CD4-positive, alpha-beta T cell treated with Interleukin-4 for 1 hour (primary cell): ENCODE measurements at places on chromosomes 12 and 14.

DNA sequence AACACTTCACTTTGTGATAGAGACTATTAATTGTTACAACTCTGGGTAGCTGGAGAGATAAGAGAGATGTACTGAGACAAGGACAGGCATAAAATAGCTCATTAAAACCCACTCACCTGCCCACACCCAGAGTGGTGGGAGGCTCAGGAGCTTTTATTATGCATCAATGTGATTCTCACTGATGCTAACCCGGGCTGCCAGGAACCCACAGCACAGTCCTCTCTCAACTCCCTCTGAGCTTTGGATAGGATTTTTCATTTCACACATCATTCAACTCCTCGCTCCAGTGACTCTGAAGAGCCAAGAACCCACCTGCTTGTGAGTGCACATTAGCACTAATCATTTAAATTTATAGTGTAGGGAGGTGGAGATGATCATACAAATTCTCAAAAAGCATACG lies 827.9 kb downstream of the FLRT2 start:
- DNase-seq = no peak

DNA sequence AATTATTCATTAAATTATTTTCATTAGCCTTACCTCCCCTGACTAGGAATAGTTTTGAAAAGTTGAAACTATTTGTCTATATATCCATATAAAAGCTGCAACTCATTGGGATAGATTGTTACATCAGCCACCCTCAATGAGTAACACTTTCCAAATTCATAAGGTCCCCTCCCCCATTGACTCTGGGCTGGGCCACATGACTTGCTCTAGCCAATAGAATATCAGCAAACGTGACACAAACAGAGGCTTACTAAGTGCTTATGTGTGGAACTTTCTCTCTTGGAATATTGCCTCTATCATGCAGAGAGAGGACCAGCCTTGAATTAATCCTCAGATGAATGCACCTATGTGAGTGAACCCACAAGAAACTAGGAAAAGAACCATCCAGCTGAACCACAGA lies 213.7 kb downstream of the CCDC59 start:
- DNase-seq = no peak

GRCh38 chr12:116393859-116394650 lies 116.6 kb upstream of the MED13L start:
- DNase-seq = no peak

DNA sequence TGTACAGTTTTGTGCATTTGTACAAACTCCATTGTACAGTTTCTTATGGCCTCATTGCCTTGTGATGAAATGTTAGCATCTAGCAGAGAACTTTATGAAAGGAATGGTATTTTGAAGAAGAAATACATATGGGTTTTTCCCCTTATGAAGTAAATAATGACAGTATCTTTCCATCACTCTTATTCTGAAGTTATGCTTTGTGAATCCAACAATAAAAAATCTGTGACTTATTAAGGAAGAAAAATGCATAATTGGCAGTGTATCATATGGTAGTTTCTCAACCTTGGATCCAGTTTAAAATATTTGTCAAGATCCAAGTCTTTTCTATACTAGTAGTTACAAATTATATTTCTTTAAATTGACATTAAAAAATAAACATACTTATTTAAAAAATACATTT lies 859.1 kb upstream of the FLRT2 start:
- DNase-seq = no peak

- no peak for DNase-seq
Observed at GRCh38 chr12:10741845-10742244, 18.7 kb upstream of the YBX3 start.

DNA sequence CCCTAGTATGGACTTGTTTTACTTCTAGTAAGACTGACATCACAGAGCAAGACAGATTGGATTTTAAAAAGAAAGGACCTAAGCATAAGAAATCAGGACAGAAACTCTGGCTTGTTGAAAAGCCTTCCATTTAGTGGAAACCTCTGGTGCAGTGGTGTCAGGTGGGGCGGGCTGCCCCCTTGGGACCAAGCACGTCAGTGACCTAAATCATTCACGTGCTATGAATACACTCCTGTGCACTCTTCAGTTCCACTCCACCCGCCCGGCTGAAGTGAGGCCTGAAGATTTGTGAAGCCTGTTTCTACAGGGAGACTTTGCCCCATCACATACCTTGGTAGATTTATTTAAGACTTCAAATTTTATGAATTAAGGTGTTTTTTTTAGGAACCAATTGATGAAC lies 58.2 kb upstream of the STRN3 start:
- no peak for DNase-seq

- peak; percentile 33 for DNase-seq
Observed at GRCh38 chr12:106118-106591, 39.6 kb downstream of the IQSEC3 start.

GRCh38 chr12:47742253-47742825 lies 16.3 kb downstream of the RAPGEF3 start:
- DNase-seq = peak; percentile 67

GRCh38 chr12:113469949-113470743 lies 1.5 kb downstream of the LHX5 start:
- DNase-seq = no peak

DNA sequence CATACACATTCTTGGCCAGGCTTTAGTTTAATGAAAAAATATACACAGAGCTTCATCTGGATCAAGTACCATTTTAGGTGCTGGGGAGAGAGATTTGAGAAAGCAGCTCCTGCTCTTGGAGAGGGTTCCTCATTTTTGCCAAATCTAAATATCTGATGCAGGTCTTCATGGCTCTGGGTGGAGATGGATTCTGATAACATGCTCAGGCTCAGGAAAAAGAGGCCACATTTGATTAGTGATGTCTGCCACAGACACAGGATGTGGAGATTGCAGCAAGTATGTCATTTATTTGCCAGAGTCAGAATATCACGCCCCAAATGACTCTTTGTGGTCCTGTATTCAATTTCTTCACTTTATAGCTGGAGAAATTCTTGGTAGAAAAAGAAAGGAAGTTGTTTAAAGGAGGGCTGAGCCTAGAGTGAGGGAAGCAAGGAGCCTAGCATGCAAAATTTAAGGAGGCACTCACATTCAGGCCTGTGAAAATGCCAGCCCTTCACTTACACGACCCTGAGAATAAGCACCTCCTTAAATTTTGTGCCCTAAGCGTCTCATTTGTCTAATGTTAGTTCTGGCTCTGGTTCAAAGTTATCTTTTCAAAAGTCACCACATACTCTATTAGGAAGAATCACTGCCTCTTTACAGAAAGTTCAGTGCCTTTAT lies 492.9 kb upstream of the TBX3 start:
- DNase-seq = no peak

- no peak for DNase-seq
Observed at GRCh38 chr14:65502676-65503124, 90.2 kb downstream of the FUT8 start.

DNA sequence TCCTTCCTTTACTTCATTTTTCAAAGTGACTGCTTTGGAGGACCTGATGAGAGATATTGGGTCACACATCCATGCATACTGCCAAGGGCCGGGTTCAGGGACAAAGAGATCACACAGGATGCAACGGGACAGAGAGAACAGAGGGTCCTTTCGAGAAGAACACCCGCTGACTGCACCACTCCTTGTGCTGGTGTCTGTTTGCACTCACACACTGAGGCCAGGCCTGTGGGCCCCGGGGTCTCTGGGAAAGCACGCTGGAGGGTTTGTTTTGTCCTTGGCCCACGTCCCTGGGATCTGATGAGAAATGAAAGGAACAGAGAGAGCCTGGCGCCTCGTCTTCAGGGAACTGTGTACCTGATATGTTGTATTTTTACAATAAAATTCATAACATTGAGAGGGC lies 42.2 kb downstream of the PAH start:
- no peak for DNase-seq

DNA sequence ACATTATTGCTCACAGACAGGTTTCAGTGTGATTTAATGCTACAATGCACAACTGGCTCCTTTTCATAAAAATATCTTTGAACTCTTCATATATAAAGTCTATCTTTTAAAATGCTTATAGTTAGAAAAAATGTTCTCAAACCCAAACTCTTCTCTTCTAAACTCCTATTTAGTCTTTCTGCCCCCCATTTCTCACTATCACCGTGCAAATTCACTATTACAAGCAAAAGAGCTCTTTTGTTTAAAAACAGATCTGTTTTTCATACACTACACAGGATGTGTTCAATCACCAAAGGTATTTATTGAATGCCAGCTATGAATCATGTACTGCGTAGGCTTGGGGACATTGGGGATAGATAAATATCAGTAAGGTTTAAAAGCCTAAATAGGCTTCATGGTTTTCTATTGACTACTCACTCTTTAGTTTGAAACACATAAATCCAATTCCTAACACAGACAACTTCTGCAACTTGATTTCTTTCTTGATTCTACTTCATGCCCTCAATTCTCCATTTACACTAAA lies 692.3 kb downstream of the C12orf50 start:
- no peak for DNase-seq

GRCh38 chr12:98951406-98951805 lies 306.3 kb downstream of the APAF1 start:
- DNase-seq = no peak

GRCh38 chr14:70804556-70805162 lies 4.7 kb downstream of the MAP3K9 start:
- no peak for DNase-seq

- no peak for DNase-seq
Observed at GRCh38 chr12:121520586-121521086, 60.2 kb downstream of the KDM2B start.

GRCh38 chr12:107594995-107595394 lies 90.6 kb upstream of the PWP1 start:
- DNase-seq = no peak

DNA sequence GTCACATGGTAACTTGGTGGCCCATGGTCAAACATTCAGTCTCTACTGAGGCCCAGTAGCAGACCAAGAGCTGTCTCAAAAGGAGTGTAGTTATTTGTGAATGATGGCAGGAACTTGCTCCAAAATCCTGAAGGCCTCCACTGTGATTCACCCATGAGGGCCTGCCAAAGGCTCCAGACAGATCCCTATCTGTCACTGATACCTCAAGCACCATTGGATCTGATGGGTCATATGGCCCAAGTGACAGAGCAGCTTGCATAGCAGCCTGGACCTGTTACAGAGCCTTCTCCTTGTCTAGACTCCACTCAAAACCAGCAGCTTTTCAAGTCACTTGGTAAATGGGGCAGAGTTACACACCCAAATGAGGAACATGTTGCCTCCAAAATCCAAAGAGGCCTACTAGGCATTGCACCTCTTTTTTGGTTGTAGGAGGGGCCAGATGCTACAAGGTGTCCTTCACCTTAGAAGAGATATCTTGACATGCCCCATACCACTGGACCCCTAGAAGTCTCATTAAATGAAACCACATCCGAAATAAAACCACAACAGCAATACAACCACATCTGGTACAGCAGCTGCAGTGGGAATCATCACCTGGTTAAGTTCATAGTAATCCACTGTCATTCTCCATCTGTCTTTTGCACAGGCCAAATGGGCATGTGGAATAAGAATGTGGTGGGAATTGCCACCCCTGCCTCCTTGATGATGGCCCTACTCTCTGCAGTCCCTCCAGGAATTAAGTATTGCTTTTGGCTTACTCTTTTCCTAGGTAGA lies 150.4 kb upstream of the MAX start:
- no peak for DNase-seq

DNA sequence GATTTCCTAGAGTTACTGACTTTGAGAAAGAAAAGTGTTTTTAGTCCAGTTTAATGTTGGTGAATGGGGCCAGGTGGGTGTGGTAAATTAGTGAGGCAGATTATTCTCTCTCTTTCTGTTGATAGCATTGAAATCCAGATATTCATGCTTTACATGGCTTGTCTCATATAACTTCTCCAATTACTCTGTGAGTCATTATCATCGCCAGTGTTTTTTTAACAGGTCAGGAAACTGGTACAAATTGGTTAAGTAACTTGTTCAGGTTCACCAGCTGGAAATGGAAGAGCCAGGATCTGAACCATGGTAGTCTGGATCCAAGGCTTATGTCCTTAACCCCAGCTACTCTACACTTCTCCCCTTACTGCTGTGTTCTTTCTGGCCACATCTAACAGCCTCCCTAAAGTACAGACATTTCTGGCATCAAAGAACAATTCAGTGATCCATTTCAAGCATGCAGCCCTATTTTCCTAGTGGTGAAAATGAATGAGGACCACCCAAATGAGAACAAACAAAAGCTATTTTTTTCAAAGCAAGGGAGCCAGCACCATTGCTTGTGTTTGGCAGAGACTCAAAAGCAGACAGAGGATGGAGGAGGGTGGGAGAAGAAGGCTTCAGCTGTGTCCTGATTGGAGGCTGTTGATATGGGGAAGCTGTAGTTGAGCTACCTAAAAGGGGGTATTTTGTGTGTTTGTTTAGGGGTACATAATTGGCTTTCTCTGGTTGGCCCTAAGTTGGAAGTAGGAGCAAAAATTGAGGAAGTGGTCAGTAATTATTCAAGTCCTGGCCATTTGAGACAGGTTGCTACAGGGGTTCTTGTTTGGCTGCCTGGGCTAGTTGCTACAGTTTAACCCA lies 1.7 kb downstream of the IRAK3 start:
- no peak for DNase-seq
